ENCODE measurements at places on chromosomes 16 and 17.

GRCh38 chr17:56142781-56143180 lies 10.5 kb upstream of the ANKFN1 start:
- DNase-seq: no peak

GRCh38 chr17:76738468-76738850 lies 540 bp downstream of the MFSD11 start:
- no peak for DNase-seq

GRCh38 chr17:43713494-43714162 lies 45.0 kb downstream of the SOST start:
- no peak for DNase-seq

GRCh38 chr17:59827721-59828477 lies 64.8 kb downstream of the TUBD1 start:
- no peak for DNase-seq

- DNase-seq: no peak
Observed at GRCh38 chr16:49409121-49409520, 35.5 kb downstream of the C16orf78 start.
